ENCODE measurements at places on chromosomes 11 and 22.

DNA sequence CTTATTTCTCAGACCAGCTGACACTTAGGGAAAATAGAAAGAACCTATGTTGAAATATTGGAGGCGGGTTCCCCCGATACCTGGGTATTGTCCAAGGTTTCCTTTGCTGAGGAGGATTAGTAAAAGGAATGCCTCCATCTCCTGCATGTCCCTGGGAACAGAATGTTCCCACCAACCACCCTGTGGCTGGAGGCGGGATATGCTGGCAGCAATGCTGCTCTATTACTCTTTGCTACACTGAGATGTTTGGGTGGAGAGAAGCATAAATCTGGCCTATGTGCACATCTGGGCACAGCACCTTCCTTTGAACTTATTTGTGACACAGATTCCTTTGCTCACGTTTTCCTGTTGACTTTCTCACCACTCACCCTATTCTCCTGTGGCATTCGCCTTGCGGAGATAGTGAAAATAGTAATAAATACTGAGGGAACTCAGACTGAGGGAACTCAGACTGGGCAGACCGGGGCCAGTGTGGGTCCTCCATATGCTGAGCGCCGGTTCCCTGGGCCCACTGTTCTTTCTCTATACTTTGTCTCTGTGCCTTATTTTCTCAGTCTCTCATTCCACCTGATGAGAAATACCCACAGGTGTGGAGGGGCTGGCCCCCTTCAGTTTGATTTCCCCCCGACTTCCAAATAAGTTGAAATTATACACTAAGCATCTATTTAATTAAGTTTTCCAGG lies 32.1 kb downstream of the IGLL1 start:
- DNase-seq: no peak

DNA sequence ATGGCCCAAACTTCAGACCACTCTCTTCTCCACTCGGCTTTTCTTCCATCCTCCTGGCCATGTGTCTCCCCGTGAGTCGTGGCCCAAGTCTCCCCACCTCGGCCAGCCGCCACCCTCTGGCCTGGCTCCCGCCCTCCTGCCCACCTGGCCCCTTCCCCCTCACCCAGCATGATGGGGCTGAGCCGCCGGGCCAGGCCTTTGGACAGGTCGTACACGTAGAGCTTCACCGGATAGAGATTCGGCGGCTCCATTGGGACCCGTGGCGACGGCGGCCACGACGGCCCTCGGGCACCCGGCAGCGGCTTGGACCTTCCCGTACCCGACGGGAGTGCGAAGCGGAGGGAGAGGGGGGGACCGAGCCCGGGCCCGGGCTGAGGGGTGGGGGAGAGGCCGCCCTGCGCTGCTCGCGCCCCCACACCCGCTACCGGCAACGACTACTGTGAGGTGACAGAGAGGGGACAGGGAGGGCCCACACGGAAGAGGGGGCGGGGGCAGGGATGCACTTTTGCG lies at the start of gene DESI1:
TSS of gene DESI1 (minus strand) at position 455 of the 510 bp plus-strand sequence. CDS start at position 251, 204 bp downstream.
- DNase-seq: no peak

DNA sequence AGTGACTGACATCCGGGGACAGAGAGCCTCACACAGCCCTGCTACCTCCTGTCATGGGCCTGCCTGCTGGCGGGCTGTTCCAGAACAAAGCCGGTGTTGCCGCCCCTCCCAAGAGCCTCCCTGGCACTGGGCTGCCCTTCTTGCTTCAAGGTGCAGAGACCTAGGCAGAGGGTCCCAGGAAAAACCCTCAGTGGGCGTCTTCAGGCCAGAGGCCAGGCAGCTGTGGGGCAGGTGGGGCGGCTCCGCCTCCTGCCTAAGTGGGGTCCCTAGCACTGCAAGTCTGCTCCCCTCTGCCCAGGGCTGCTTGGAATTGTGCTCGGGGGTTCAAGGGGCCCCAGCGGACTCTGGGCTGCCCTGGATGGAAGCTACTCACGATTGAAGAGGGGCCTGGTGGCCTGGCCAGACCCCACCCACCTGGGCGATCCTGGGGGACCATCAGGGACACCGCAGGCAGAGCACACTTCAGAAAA lies 20.4 kb upstream of the GNB1L start:
- DNase-seq: no peak

DNA sequence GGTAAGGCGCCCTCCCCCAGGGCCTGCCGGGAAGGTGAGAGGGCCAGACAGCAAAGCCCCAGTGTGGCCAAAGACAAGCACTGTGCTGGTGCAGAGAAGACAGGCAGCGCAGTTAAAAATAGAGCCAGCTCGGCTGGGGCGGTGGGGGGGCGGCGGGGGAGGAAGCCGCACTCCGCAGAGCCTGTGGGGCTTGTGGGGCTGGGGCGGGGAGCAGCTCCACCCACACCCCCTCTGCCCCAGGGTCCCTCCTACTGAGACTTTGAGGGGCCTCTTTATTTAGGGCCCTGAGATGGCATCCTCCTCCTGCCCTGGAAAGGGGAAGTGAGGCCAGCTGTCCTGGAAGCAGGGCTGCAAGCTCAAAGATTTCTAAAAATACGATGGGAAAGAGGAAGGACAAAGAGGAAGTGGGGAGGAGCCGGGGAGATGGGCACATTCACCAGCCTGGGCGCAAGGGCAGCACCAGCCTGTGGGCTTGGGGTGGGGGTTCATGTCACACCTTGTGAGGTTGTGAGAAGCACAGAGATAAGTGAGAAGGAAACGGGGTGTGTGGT lies 2.6 kb downstream of the CYTH4 start:
- DNase-seq: no peak

- no peak for DNase-seq
Observed at GRCh38 chr22:19526702-19527111, 2.5 kb upstream of the CLDN5 start.

GRCh38 chr22:29994027-29994715 lies 86.1 kb upstream of the HORMAD2 start:
- peak; percentile 1 for DNase-seq
